Skeletal muscle cell (primary cell): ENCODE measurements at places on chromosomes 7 and 10.

DNA sequence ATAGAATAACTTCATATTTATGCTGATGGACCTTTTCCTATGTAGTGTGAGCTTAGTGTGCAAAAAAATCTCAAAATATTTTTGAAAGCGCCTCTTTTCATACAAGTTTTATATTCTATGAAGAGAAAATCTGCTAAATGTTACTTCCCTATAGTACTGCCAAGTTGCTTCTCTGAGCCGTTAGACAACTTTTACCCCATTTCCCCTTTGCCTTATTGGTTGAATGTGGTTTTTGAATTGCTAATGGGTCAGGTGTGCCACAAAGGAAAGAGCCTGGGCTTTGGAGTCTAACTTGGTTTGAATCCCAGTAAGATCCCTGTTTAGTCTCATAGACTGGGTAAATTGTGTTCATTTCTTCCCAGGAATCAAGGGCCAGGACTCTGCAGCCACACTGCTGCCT is 261.5 kb downstream of the SNX10 start:
- DNase-seq: no peak

GRCh38 chr10:32241946-32242345 is 105.0 kb downstream of the EPC1 start:
- no peak for DNase-seq

- no peak for DNase-seq
Observed at GRCh38 chr10:110017052-110017451, 9.3 kb downstream of the ADD3 start.

DNA sequence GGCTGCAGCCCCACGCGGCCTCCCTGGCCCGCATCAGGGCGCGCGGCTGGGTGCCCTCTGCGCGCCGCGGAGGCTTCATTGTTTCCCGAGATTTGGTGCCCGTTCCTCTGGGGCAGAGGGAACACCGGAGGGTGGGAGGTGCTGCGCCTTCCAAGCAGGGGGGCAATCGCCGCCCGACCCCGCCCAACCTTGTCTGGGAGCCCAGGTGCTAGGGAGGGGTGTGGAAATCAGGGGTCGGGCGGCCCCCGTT is 1.0 kb upstream of the NRP1 start:
- no peak for DNase-seq

DNA sequence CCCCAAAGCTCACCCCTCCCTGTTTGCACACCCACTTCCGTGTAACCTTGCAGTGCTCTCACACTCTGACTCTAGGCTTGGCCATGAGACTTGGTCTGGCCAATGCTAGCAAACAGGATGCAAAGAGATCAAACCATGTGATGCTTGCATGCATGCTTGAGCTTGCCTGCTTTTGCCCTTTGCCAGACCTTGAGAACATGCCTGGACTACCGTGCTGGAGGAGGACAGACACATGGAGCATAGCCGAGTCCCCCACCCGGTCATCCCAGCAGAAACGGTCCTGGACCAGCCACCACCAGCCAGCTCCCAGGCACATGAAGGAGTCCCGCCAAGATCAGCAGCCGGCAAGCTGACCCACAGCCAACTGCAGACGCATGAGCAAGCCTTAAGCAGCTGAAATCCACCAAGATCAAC is 23.4 kb downstream of the PYROXD2 start:
- DNase-seq: no peak

DNA sequence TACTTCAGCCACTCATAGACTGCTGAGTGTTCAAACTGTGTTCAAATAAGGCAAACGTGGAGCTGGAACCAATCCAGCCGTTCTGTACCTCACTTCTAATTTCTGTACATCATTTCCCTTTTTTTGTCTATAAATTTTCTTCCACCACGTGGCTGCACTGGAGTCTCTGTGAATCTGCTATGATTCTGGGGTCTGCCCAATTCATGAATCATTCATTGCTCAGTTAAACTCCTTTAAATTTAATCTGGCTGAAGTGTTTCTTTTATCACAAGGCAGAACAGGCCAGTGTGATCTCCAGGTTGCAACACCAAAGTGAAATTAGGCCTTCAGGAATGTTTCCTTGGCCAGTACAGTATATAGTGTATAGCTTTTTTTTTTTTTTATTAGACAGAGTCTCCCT is 53.5 kb downstream of the DNAJC12 start:
- no peak for DNase-seq

DNA sequence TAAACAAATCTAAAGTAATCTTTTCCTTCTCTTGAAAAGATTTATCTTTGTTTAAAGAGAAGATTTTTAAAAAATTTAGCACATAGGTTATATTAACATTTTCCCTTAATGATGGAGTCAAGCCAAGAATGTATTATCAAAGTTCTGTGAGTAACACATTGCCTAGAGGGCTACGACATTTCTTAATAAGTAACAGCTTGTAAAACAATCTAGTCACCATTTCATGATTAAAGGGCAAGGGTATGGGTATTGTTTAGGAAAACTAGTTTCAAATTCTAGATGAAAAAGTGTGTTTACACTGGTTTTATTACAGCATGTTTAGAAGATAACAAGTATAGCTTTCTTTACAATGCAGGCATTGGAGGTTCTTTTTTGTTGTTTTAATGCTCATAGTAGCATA is 28.6 kb upstream of the LAMB4 start:
- no peak for DNase-seq

GRCh38 chr7:4111166-4111565 is 570.9 kb upstream of the FOXK1 start:
- no peak for DNase-seq

DNA sequence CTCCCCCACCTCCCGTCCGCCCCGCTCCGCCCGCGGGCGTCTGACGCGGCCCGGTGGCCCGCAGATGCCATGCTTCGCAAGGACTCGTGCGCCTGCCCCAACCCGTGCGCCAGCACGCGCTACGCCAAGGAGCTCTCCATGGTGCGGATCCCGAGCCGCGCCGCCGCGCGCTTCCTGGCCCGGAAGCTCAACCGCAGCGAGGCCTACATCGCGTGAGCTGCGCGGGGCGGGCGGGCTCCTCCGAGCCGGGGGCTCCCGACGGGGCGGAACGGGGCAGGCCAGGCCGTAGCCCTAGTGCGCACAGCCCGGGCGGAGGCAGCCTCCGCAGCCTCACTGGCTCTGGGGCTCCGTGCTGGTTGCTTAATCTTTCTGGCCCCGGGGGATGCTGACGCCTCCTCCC is 2.8 kb downstream of the ASIC3 start:
- DNase-seq: no peak

DNA sequence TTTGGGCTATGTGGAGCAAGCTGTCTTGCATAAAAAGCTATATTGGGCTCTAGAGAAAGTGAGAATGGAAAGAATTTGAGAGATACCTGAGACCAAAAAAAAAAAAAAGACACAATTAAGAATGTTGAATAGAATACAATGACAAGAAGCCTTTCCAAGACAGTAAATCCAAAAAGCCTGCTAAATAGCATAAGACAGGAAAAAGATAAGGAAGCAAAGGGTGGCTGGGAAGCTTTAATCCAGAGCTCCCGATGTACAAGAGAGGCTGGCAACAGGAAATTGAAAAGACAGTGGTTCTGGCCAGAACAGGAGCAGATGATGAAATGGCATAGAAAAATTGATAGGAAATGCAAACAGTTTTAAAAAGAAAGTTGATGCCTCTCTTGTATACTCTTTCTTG is 174.9 kb downstream of the CACNA2D1 start:
- no peak for DNase-seq

- DNase-seq: no peak
Observed at GRCh38 chr7:93913197-93913596, 6.8 kb downstream of the GNGT1 start.

GRCh38 chr7:2602406-2603043 is 29.3 kb upstream of the TTYH3 start:
- no peak for DNase-seq

GRCh38 chr10:98516352-98516751 is 69.6 kb upstream of the HPS1 start:
- no peak for DNase-seq

DNA sequence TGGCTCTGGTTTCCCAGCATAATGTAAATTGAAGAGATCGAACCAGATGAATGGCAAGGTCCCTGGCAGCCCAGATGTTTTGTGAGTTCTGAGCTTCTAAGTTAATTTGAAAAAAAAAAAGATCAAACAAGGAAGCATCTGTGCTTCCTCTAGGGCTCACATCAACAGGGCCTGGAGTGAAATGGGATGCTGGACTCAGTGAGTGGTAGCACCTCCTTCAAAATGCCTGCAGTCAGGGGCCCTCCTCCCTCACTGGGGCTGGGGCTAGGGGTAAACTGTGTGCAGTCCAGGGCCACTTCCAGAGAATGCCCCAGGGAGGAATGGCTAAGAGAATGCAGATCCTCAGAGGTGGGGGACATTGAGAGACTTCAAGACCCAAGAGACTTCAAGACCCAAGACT is 6.0 kb upstream of the CUEDC2 start:
- DNase-seq: no peak

DNA sequence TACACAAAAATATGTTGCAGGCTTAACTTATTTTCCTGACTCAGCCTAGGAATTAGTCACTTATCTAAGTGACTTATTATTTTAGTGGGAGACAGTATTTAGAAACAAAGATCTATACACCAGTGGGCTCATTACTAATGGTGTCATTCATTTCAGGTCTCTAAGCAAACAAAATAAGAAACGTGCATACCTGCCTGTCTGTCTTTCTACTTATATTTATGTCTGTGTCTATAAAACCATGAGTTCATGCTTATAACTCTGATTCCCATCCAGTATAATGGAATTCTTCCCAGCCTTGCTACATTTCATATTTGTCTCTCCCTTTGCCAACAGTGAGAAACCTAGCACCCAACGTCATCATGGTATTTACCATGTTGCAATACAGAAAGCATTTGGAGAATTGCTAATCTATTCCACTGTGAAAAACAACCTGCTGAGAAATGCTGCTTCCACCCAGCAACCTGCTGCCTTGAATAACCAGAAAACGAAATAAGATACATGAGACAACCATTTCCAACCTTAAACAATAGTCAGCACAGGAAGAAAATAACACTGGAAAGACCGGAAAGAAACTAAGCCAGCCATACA is 501.0 kb downstream of the GLRX3 start:
- DNase-seq: no peak

GRCh38 chr7:148242294-148242821 is 348.2 kb upstream of the C7orf33 start:
- no peak for DNase-seq

DNA sequence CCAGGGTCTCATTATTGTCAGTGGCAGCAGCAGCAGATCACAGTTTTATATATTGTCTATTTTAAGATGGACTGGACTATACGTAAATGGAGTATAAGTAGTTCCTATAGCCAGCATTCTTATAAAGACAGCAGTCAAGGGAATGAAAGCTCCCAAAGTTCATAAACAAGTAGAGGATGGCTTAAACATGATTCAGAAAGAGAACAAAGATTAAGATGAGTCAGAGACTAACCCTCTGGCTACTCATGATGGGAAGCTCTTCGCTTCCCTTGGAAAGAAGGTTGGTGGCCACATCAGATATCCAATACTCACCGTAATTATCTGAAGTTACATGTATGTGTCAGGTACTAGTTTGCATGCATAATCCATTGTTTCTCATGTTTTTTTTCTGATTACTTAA is 277.0 kb downstream of the INHBA start:
- peak; percentile 70 for DNase-seq

DNA sequence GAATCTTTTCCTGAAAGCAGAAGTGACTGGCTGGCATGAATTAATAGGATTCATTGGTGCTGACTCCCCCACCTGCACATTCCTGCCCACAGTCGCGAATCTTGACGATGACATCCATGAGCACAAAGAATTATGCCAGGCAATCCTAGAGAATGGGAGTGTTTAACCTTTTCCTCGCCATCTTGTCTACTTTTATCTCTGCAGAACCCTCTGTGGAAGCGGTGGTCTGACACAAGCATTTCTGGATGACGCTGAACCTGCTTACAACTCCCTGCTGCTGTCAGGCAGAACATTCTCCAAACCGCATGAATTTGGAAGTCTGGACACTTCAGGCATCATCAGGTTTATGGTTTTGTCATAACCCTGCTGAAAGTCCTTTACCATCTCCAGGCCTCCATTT is 36.5 kb downstream of the KLF6 start:
- no peak for DNase-seq

- no peak for DNase-seq
Observed at GRCh38 chr7:151782598-151783448, 94.1 kb downstream of the PRKAG2 start.

GRCh38 chr7:29342761-29343160 is 148.2 kb downstream of the CHN2 start:
- no peak for DNase-seq

- DNase-seq: no peak
Observed at GRCh38 chr7:104548861-104549260, 220.5 kb downstream of the LHFPL3 start.

DNA sequence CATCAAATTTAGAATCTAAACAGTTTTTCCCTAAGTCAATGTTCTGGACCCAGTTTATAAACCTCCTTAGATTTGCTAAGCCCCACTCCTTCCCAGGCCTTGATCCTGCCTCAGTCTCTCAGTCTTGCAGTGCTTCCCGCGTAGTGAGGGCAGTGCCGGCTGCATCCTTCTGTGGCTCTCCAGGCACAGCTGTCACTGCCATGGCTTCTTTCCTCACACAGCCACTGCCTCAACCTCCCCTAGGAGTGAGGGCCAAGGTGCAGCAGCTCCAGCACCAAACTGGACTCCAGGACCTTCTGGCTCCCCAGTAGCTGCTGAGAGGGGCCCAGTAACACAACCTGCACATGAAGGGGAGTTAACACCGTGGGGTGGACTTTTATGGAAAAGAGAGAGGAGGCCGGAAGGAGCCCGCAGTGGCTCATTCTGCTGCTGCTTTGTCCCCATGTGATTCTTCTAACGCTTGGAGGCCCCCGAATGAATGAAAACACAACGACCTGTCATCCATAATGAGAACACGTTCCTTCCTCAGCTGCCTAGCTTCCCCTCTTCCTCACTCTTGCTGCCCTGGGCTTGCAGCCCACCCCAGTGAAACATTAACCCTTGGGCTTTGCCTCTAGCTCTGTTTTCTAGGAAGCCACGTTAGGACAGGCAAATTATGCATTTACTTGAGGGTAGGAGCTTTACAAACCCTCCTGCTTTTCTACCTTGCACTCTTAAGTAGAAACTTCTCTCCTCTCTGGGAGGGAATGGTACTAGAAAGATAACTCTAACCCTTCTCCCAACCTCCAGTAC is 16.0 kb upstream of the UBE2H start:
- DNase-seq: no peak

- DNase-seq: no peak
Observed at GRCh38 chr7:154997840-154998370, 5.0 kb downstream of the PAXIP1 start.

GRCh38 chr7:74134117-74134620 is 40.0 kb upstream of the EIF4H start:
- no peak for DNase-seq

DNA sequence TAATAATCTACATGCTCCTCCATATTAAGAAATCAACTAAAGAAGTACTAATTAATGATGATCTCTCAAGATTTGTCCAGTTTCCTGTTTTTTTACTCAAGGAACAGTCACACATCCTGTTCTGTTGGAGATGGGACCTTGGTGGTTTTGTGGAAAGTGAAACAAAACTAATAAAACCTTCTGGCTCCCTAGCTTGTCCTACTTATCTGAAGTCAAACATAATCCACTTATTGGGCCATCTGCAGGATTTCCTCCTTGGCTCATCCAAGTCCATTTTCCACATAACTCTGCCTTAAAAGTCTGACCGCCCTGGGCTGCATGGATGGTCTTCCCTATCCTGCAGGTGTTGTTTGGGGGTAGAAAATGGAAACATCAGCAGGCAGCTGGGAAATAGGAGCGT is 39.4 kb upstream of the TARP start:
- DNase-seq: no peak
